GM03348 (cell line): ENCODE measurements at places on chromosomes 5 and 9.

DNA sequence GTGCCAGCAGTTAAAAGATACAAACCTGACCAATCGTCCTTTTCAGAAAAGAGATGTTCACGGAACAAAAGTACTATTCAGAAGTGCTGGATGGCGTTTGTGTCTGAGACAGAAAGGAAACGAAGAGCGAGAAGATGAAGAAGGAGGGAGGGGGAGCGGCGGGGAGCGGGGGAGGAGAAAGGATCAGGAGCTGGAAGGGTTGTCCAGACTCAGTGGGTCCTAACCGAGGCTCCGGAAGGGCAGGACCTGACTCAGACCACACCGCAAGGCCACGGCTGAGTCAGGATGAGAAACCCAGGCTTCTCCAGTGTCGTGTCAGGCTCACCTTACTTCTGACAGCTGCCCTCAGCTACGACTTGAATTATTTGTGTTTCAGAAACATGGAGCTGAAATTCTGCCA lies 46.2 kb downstream of the PAX5 start:
- no peak for DNase-seq

GRCh38 chr9:128550770-128551656 lies 1.4 kb upstream of the SPTAN1 start:
- peak; percentile 61 for DNase-seq

DNA sequence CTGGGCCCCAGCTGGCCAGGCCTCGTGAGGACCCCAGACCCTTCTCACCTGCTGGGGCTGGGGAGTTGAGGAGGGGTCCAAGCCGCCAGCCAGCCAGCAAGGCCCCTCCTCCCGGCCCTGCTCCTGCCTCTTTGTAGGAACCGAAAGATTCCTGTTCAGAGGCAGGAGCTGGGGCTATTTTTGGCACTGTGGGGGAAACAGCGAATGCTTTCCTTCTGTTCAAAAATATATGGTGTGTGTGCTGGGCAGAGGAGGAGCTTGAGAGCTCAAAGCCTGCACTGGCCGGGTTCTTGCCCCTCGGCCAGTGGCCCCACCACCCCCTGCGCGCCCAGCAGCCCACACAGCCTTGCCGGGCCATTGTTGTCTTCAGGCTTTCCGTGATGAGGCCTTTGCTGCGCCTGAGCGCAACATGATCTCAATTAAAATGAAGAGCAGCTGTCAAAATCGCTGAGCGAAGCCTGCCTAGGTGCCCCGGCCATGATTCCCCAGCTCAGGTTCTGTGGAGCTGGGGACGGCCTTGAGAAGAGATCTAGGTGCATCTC lies 13.4 kb downstream of the NCS1 start:
- no peak for DNase-seq

- no peak for DNase-seq
Observed at GRCh38 chr5:157956271-157956885, 97.4 kb upstream of the CLINT1 start.

GRCh38 chr9:122912671-122912963 lies 506 bp downstream of the ZBTB6 start:
- no peak for DNase-seq

GRCh38 chr9:98736226-98736625 lies 27.5 kb upstream of the GABBR2 start:
- no peak for DNase-seq

DNA sequence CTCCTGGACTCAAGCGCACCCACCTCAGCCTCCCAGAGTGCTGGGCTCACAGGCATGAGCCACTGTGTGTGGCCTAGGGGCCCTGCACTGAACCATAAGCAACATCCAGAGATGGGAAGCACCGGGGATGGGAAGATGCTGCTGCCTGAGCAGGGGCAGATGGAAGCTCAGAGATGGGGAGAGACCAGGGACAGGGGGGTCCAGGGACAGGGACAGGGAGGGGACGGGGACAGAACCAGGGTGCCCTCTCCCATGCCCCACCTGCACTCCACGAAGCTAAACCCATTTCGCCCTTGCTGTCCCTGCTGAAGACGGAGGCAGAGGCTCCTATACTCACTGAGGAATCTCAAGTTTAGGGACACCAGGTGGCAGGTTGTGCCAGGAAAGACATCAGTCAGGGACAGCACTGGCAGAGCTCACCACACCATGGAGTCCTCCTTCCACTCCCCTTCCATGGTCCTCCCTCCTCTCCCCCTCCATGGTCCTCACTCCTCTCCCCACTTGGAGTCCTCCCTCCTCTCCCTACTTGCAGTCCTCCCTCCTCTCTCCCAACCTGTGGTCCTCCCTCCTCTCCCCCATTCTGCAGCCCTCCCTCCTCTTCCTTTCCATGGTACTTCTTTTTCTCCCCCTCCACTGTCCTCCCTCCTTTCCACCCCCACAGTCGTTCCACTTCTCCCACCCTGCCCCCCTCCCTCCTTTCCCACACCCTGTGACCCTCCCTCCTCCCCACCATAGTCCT lies 45.5 kb upstream of the LRRC14B start:
- peak; percentile 3 for DNase-seq

DNA sequence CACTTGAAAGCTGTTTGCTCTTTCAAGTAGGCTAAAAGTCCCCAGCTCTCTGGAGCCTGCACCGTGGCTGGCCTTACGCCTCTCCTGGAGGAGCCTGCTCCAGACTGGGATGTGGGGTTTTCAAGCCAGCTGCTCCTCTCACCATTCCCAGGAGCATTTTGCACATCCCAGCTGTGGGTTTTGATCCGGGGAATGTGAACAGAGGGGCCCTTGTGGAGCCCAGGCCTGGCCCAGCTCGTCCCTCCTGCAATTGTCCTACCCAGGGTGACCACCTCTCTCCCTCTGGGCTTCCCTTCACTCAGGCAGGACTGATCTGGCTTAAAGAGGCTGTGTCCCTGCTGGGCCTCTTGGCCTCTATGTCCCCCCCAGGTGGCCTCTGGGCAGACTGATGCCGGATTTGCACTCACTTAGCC lies 32.5 kb upstream of the TIFAB start:
- DNase-seq: no peak
